M059J (cell line): ENCODE measurements at places on chromosomes 12 and 14. TPM values are rescaled to one million over a fixed set of nuclear protein-coding genes. Genes with fewer than 3 reads are reported as not detected.

The NINJ2 gene
- 0.81 TPM in 1 of 2 replicates, not detected in the other for total RNA-seq

The STXBP6 gene
- total RNA-seq: 0.42 TPM in 1 of 2 replicates, not detected in the other

The CMA1 gene
- total RNA-seq: not detected in 2 replicates

The STON2 gene
- total RNA-seq: 0.20 and 1.3 TPM in 2 replicates

The CLEC4D gene
- total RNA-seq: not detected in 2 replicates

The RD3L gene
- total RNA-seq: not detected in 2 replicates

The SYCP3 gene
- total RNA-seq: 0.76 TPM in 1 of 2 replicates, not detected in the other

The LHX5 gene
- total RNA-seq: 0.02 TPM in 1 of 2 replicates, not detected in the other
